ENCODE measurements at places on chromosomes 6 and 20.

- DNase-seq = no peak
These were observed 32.8 kb upstream of the KCNQ5 start for GRCh38 chr6:72589096-72589495.

DNA sequence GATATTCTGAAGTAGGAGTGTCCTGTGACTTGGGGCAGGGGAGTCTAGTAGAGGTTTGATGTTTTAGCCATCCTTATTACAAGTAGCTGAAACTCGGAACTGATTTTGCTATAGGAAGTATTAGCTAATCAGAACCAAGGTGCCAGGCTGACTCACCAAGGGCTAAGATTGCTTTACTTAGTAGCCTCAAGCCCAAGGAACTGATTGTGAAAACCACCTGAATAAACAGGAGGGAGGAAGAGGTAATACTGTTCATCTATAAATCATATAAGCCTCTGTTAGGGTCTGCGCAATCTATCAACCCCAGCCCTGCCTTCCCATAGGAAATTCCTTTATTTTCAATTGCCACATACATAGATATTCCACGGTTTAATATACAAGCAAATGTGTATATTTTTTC is 54.4 kb downstream of the GNAS start:
- DNase-seq = no peak

DNA sequence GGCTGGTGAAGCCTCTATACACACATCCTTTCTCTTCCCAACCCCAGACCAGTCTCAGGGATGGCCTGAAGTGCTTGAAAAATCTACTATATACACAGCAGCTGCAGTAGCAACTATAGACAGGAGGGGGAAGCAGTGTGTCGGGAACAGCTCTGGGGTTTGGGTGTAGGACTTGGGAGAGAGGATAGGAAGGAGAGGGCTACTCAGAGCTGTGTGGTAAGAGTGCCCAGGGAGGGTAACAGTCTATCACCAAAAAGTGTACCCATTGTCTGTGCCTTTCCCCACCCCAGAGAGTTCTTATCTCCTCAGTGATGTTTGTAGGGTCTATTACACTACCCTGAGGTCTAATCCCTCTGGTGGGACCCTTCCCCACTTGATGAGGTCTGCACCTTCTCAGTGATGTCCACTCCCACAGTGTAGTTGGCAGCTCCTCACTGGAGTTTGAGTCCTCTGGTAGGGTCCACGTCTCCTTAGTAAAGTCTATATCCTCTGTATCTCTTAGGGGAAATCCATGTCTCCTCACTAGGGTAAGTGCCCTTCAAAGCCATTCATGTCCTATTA is 1.5 kb upstream of the GGT7 start:
- DNase-seq = no peak

DNA sequence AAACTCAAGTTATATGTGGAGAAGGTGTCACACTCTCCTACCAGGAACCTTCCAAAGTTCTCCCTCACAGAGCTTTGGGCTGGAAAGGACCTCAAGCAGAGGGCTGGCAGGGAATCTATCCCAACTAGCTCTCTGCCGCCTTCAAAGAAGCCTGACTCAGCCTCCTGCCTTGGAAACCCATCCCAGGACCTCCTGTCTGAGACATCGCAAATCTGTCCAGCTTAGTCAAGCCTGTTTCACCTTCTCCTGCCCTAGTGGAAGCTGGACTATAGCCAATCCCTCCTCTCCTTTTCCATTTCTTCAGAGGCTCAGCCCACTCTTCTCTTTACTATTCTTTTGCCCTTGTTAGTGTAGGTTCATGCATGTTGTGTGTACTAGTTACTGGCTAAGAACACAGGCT is 48.2 kb upstream of the FOXP4 start:
- no peak for DNase-seq

- DNase-seq = no peak
These were observed 221.4 kb downstream of the CDKAL1 start for GRCh38 chr6:20755631-20756030.

GRCh38 chr6:11668455-11668854 is 110.1 kb downstream of the ADTRP start:
- no peak for DNase-seq

- peak; percentile 59 for DNase-seq
These were observed 78.7 kb upstream of the BTN3A2 start for GRCh38 chr6:26286168-26286877.

- DNase-seq = no peak
These were observed 320.2 kb upstream of the POU3F2 start for GRCh38 chr6:98514073-98514720.

- DNase-seq = no peak
These were observed 156.1 kb upstream of the AGPAT4 start for GRCh38 chr6:161429921-161430490.

- no peak for DNase-seq
These were observed 542 bp downstream of the TUBE1 start for GRCh38 chr6:112086744-112087135.

DNA sequence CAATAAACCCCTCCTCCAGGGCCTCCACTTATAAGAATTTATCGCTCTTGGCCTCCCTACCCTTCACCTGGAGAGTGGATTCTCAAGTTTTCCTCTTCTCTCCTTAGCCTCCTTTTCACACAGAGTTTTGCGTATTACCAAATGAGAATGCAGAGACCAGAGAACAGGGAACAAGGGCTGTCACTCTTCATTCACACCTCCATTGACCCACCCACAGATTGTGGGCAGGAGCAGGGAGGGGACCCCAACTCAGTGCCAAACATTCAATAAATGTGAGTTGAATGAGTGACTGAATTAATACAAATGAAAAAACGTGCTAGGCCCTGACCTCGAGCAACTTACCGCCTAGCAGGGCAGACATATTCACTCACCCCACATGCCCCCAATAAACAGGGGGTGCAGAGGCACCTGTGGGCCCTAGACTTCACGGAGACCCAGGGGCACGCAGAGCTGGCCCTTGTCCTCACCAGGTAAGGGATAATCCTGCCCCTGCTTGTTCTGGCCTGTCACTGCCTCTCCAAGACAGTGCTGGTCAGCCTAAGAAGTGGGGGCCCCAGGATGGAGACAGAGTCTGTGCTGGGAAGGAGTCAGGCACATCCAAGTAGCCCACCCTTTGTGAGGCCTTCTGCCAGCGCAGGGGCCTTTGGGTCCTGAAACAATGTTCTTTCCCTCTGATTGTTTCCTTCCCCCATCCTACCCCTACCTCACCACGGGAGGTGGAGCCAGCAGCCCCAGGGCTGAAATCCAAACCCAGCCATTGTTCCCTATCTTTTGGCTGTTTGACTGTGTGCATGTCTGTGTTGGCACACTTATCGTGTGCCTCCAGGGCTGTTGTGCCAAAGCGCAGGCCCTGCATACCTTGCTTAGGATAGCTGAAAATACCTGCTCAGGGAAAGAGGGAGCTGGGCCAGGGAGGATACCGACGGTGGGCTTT is 8.4 kb upstream of the TJAP1 start:
- no peak for DNase-seq

GRCh38 chr6:75268121-75268987 is 16.2 kb downstream of the TMEM30A start:
- DNase-seq = no peak

GRCh38 chr6:35723587-35723986 is 13.2 kb upstream of the ARMC12 start:
- no peak for DNase-seq

GRCh38 chr6:154638369-154638768 is 94.8 kb upstream of the SCAF8 start:
- DNase-seq = no peak

DNA sequence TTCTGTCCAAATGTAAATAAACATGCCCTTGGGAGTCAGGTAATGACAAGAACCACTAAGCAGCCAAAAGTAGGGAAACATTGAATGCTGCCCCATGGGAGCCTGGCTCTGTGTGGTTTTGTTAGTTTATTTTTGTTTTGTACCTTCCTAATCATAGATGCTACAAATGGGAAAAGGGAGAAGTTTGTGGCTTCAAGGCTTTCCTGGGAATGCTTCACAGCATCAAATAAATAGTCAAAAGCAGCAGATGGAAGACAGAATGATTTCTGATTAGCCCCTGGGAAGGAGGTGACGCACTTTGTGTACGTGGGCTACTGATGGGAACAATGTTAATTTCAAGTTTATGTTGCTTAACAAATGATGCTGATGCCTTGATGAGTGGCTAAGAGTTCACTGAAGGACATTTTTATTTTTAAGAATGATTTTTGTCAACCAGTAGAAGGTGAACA is 532.7 kb downstream of the BCKDHB start:
- DNase-seq = no peak

GRCh38 chr20:38081575-38081974 is 48.0 kb downstream of the RPRD1B start:
- no peak for DNase-seq

DNA sequence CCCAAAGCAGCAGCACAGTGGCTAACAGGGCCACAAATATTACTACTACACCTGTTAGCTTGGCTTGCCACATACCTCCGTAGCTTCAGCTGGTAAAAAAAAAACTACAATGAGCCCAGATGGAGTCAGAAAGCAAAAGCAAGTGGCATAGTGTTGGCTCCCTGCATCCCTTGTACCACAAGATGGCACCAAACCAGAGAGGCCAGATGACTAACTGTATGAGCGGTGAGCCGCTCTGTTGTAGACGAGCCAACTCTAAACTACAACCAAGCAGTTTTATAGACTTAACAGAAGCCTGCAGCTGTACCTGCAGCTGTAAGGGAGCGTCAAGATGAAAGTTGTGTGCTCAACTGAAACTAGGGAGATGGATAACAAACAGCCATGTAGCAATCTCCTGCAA is 84.5 kb upstream of the MCHR2 start:
- DNase-seq = no peak

- peak; percentile 66 for DNase-seq
These were observed 38.3 kb downstream of the ARHGAP18 start for GRCh38 chr6:129671442-129672340.

DNA sequence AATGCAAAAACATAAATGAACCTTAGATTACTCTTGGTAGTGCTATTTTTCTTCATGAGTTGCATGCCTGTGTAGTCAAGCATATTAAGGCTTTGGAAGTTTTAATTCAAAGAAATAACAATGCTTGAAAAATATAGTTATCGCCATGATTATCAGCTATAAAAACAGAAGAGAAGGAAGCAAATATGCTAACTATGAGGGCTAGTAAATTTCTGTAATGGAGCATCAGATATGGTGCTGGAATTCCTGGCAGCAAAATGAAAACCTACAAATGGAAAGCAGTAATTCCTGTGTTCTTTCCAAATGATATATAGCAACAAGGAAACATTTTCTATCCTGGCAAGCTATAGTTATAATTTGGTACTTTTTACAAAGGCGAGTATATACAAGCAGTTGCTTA is 29.7 kb downstream of the DOP1A start:
- no peak for DNase-seq

DNA sequence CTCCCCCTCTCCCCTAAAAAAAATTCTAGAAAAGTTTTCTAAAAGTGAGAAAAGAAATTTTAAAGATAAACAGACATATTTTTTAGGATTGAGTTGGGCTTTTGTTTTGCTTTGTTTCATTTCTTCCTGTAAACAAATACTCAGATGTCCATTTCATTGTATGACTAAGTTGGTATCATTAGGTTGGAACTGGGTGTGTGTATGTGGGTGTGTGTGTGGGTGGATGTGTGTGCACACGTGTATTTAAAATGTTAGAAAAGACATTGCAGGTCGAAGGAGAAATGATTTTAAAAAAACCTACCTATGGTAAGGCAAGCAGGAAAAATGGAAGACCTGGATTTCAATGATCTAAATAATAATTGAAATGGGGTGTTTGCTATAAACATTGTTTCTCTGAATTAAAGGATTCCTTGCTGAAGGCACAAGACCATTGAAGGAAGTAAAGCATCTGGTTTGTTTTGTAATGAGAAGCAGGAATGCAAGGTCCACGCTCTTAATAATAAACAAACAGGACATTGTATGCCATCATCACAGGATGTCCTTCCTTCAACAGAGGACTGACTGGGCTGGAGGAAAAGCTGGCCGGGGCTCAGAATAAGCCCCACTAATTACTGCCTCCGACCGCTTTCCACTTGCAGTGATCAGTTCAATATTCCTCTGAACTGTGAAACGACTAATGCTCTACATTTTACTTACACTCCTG is 996 bp upstream of the PRDM1 start:
- DNase-seq = no peak

DNA sequence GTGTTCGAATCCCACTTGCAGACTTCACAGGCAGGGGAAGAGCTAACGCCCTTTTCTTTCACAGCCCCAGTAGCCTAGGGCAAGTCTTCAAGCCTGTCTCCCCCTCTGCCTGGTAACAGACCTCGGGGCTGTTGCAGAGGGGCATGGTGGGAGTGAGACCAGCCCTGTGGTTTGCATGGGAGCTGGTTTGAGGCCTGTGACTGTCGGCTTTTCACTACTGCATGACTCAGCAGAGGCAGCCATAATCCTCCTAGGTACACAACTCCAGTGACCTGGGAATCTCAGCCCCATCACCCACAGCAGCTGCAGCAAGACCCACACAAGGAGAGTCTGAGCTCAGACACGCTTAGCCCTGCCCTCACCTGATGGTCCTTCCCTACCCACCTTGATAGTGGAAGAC is 55.3 kb upstream of the POPDC3 start:
- DNase-seq = no peak

GRCh38 chr6:113010196-113010989 is 663.3 kb downstream of the RFPL4B start:
- no peak for DNase-seq

GRCh38 chr20:32183947-32184635 is 23.5 kb downstream of the PLAGL2 start:
- no peak for DNase-seq

- peak; percentile 65 for DNase-seq
These were observed 31.4 kb downstream of the PRDM1 start for GRCh38 chr6:106117579-106117978.

GRCh38 chr6:4021854-4022695 is 56.9 kb downstream of the FAM217A start:
- no peak for DNase-seq

DNA sequence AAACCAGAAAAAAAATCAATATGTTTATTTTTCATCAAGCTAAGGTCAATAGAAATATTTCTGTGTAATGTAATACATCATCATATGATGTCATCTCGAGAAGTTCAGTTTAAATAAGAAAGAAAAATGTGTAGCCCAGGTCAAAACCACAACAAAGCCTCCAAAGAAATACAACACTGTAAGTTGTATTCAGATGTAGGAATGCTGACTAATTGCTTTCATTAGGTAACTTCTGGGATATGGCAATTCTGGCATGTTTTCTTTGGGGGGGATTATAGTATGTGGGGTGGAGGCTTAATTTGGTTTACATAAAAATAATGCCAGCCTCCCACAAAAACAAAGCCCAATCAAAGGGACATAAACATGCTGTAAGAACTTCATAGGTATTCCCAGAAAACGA is 881.8 kb upstream of the CITED2 start:
- no peak for DNase-seq

GRCh38 chr6:6825193-6825784 is 236.8 kb downstream of the LY86 start:
- no peak for DNase-seq

GRCh38 chr20:58523971-58524315 is 8.7 kb upstream of the APCDD1L start:
- no peak for DNase-seq

GRCh38 chr20:31515775-31516107 is 1.5 kb downstream of the HM13 start:
- DNase-seq = no peak

- DNase-seq = no peak
These were observed 2.7 kb downstream of the KCNS1 start for GRCh38 chr20:45098103-45098773.

Measured in stimulated activated CD8-positive, alpha-beta memory T cell treated with anti-CD3 and anti-CD28 coated beads, Interleukin-7, amount 100 ng/mL, for 4 hours (primary cell).